Neural crest cell (in vitro differentiated cells): ENCODE measurements at places on chromosomes 1 and 21. TPM values are rescaled to one million over a fixed set of nuclear protein-coding genes. Genes with fewer than 3 reads are reported as not detected.

DYNLT4 gene
- total RNA-seq, result not detected in 2 replicates

RBM15 gene
- total RNA-seq, result 52.6 and 54.0 TPM in 2 replicates

DNA sequence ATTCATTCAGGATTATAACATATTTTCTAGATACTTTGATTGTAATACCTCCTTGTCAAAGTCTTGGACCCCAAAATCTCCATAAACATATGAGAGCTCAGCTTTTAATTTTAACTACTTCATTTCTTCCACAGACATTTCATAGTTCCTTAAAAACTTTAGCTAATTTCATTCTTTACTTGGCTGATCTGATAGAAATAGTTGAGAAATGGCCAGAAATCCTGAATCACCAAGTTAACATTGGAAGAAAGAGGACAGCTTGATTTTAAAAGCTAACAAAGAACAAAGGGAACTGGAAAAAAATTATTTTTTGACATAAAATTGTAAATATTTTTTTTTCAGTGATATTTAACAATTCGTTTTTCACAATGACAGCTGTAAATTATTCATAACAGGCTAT, 216.5 kb downstream of the NTNG1 start:
- no peaks in the 10 kb centered on the region for H3K36me3 ChIP-seq
- H3K4me1 ChIP-seq, result no peaks in the 10 kb centered on the region
- no peak overlapping the region for H3K4me3 ChIP-seq

FAM151A gene
- not detected in 2 replicates for total RNA-seq

SLC2A1 gene
- 254 and 265 TPM in 2 replicates for total RNA-seq
